ENCODE measurements at places on chromosomes 13 and 19. TPM values are rescaled to one million over a fixed set of nuclear protein-coding genes. Genes with fewer than 3 reads are reported as not detected.

The DCLK1 gene
- not detected for total RNA-seq

The C13orf42 gene
- not detected for total RNA-seq

The GYS1 gene
- 65.5 TPM for total RNA-seq

The DOCK9 gene
- 37.5 TPM for total RNA-seq

The MEIS3 gene
- not detected for total RNA-seq

The IGFLR1 gene
- 117 TPM for total RNA-seq

The CNN2 gene
- total RNA-seq = 296 TPM

The DNAAF3 gene
- not detected for total RNA-seq

DNA sequence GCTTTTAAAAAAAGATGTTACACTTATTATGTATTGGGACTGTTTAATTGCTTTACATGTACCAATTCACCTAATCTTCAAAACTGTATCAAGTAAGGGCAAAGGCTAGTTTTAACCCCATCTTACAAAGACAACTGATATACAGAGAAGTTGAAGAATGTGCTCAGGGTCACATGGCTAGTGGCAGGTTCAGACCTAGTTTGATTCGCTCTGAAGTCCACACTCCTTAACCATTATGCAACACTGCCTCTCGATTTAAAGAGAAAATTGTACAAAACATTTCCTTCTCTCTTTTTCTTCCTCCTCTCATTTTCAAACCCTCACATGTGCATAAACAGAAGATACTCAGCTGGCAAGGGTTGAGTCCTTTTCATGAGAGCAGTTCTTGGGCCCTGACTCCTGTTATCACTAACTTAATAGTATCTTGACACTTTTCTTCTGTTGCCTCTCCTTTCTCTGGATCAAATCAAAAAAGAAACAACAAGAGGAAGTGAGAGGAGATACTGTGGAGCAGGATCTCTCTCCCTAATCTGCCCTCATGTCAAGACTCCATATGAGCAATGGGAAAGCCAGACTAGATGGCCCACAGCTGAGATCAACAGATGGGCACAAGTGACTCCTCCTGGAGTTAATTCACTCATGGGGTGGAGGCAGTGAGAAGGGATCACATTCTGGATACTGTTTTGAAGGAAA, 19.0 kb upstream of the N4BP2L1 start:
- DNase-seq = no peak

- peak; percentile 50 for DNase-seq
Measured at GRCh38 chr19:1608359-1609102, 3.3 kb upstream of the UQCR11 start.

DNA sequence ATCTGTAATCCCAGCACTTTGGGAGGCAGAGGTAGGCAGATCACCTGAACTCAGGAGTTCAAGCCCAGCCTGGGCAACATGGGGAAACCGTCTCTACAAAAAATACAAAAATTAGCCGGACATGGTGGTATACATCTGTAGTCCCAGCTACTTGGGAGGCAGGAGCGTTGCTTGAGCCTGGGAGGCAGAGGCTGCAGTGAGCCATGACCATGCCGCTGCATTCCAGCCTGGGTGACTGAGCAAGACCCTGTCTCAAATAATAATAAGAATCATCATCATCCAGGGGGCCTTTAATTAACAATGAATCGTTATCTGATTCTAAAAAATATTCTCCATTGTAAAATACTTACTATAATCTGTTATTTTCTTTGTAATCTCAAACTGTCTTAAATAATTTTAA, 283.4 kb downstream of the DACH1 start:
- DNase-seq = no peak

GRCh38 chr13:72295153-72295552, 428.1 kb upstream of the DACH1 start:
- DNase-seq = no peak

DNA sequence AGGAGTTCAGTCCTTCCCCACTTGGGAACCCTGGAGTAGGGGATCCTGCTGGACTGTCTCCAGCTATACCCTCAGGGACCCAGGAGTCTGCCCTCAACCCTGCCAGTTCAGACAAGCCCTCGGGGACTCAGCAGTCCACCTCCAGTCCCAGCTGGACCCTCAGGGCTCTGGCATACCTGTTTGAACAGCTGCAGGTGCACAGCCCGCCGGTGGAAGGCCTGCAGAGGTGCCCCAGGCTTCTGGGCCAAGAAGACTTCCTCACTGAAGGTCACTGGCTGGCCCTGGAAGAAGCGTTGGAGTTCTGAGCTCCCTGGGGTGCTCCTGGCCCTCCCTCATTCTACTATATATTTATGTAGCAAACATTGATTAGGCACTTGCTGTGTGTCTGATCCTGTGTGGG, 8.6 kb downstream of the CRB3 start:
- DNase-seq = no peak

DNA sequence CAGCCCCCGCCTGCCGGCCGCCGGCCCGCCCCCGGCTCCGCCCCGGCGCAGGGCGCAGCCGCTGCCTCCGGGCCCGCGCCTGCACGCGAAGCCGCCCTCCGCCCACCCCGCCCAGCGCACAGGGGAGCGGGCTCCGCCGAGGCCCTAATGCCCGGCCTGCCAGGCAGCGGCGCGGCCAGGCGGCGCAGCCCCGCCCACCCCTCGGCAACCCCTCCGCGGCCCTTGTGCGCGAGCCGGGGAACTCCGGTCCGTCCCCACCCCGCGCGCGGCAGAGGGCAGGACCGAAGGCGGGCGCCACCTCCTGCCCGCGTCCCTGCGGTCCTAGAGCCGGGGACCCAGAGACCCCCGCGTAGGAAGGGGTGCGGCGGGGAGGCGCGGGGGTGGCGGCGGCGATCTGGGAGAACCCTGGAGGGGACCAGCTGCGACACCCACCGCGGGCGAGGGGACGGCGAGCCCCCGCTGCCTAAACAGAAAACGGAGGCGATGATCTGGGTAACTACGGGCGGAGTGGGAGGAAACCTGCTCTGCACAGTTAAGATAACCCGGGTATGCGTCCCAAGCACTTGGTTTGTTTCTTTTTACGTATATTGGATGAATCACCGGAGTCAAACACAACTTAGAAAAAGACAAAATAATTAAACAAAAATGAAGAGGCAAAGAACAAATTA, 350 bp upstream of the USP12 start:
- peak; percentile 94 for DNase-seq

- DNase-seq = no peak
Measured at GRCh38 chr13:50993371-50993770, 83.8 kb downstream of the RNASEH2B start.

DNA sequence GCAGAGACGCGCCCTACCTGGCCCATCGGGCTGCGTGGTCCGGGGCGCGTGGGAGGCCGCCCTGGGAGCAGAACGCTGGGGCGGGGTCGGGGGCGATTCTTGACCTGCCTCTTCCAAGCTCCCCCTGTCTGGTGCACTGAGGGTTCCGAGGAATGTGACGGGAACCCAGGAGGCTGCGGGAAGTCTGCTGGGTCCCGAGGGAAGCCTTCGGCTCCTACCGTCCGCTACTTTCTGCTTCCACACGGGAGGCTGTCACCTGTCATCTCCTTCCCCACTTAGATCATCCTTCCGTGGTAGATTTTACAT, 781 bp upstream of the SPRYD7 start:
- no peak for DNase-seq

DNA sequence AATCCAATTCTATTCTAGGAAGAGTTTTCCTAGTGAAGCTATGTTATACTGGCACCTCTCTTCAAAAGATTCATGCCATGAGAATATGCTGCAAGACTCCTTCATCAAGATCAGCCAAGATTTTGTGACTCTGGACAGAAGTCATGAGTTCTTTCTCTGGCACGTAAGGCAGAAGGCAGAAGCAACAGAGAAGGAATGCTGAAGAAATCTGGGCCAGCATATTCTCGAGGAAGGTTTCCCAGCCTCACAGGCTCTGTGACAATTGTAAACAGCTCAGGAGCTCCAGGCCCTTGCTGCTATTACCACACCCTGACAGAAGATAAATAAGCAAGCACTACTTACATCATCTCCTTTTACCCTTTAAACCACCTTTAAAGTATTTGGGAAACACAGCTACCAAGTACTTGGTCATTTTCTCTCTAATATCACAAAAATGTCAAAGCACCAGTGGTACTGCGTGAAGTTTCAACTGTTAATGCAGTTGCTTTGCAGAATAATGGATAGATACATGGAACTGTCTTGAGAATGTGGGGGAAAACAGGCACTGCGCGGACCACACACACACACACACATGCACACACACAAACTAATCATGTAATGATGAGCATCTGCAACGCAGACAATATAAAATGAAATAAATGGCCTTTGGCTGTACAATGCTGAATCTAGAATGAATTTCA, 55.4 kb downstream of the INTS6 start:
- DNase-seq = no peak

DNA sequence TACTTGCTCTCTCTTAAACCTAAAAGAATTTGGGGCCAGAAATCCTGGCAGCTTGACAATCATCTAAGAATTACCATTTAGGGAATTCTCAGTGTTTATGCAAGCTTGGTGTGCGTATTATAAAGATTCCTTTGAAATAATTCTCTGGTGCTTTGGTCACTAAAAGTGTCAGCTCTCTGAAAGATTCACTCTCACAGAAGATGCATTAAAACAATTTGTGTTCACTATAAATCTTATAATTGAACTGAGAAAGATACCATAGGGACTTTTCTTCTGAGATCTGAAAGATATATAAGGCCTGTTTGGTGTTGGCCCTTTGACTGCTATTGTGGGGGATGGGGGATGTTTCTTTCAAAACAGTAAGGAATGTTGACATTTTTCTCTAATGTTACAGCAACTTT, 27.3 kb downstream of the EPSTI1 start:
- no peak for DNase-seq

GRCh38 chr13:97851269-97851668, 102.2 kb upstream of the IPO5 start:
- DNase-seq = no peak

DNA sequence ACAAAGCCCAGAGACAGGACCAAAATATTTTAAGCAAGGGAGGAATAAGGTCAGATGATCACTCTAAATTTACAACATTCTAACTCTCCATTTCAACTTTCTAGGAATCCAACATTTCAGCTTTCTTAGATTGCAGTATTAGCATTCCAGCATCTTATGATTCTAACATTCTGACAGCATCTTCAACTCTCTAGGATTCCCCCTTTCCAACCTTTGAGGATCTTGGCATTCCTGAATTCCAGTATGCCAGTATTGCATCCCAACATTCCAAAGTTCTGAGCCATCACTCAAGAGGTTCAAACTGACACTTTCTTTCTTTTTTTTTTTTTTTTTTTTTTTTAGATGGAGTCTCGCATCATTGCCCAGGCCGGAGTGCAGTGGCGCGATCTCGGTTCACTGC, 13.8 kb downstream of the TGFB1 start:
- DNase-seq = no peak

- no peak for DNase-seq
Measured at GRCh38 chr19:14979476-14980255, at the start of gene SLC1A6. Gene SLC1A6 (minus strand): TSS chr19:14979864. CDS start chr19:14972910, 6,954 bp downstream.

DNA sequence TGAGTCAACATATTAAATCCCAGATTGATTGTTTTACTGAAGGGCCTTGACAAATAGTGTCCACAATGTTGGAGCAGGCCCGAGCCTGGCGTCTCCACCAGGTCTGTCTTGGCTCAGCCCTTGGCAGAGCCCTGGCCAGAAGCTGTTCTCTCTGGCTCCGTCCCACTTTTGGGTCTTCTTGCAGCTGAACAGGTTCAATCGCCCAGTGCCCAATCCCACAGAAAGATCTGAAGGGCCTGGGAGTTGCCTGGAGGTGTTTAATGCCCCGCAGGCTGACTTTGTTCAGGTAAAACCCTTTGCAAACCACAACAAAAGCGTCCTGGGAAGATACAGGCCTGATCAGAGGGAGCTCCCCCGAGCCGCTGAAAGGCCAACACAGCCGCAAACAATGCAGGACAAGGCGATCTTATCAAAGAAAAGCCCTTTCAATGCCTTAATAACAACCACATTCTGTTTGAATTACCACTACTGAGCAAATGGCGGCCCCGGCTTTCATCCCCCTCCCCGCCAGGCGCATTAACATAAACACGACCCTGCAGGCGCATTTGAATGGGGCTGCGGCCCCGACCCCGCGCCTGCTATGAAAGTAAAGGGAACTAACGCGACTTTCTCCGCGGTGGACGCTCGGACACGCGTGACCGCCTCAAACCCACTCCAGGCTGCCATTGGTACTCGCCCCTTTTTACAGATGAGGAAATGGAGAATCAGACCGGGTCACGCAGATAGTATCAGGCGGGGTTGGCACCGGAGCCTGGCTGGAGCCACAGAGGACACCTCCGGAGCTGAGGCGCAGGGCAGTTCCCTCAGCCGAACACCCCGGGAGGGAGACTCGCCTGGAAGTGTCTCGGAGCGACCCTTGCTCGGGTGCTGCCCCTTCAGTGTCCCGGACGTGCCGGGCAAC, 3.1 kb downstream of the CDX2 start:
- no peak for DNase-seq

- no peak for DNase-seq
Measured at GRCh38 chr19:7247155-7247554, 47.1 kb downstream of the INSR start.

DNA sequence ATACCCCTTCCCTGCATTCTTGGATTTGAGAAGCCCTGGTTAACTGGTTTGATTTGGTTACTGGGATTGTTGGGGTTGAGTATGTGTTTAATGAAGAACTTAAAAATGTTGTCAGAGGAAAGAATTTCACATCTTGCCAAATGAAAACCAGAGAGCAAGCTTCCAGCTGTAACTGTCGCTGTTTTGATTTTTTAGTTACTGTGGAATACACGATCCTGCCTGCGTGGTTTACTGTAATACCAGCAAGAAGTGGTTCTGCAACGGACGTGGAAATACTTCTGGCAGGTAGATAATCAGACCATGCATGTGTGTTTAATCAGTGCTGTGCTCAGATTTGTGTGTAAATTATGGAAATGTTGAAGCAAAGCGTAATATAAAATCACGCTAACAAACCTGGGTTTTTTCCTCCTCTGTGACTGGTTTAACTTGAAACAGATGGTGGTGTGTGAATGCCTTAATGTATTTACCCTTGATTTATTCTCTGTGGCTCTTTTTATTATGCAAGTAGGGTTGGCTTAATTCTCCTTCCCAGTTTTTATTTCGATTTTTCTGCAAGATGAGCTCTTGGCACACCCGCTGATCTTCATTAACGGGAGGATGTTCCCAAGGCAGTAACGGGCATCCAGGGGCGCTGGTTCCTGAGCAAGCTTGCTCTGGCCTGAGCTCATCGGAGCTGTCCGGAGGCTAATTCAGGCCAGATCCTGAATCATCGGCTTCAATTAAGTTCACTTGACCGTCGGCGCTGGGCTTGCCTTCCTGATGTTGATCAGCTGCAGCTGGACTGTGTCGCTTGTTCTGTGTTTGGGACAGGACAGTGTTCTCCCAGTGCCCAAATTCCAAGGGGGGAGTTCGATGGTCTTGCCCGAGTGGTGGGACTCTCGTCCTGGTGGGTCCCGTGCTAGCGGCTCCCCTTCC, 16.0 kb downstream of the UPF1 start:
- DNase-seq = no peak

DNA sequence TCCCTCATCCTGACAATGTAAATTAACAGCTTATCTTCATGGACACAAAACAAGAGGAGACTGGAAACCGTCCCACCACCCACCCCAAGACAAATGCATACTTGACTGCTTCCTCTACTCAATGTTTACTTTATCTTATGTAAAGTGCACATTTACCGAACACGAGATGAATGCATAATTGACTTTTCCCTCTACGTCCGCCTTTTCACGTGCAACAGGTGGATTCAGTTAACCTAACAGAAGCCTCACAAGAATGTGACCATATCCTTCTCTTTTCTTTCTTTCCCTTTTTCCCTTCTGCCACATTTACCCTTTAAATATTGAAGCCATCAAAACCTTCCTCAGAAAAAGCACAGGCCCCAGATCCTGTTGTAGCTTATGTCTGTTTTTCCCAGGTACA, 468.0 kb downstream of the UQCRFS1 start:
- no peak for DNase-seq

All from activated CD8-positive, alpha-beta memory T cell treated with anti-CD3 and anti-CD28 coated beads, Interleukin-2, amount 10 ng/mL, durations not matched to agents 7 days and 5 days (primary cell).